ENCODE measurements at places on chromosomes 1 and 21. TPM values are rescaled to one million over a fixed set of nuclear protein-coding genes. Genes with fewer than 3 reads are reported as not detected.

Gene TCHH
- total RNA-seq: not detected

Gene NTMT2
- not detected for total RNA-seq

Gene DISP1
- total RNA-seq: 0.73 TPM

Gene ZNF684
- 4.1 TPM for total RNA-seq

Gene DIRAS3
- not detected for total RNA-seq

Gene RORC
- 1.7 TPM for total RNA-seq

Gene RGS7
- total RNA-seq: under 0.01 TPM

Gene GIPC2
- under 0.01 TPM for total RNA-seq

Gene C1orf116
- 0.63 TPM for total RNA-seq

Gene LCE1E
- not detected for total RNA-seq

Gene TMEM269
- 1.0 TPM for total RNA-seq

Gene NEGR1
- total RNA-seq: 0.31 TPM

Gene CDC20
- 0.52 TPM for total RNA-seq

Gene LRRC7
- 1.7 TPM for total RNA-seq

Gene PRKAB2
- 9.3 TPM for total RNA-seq

Gene GJB4
- not detected for total RNA-seq

Gene LYPD8
- total RNA-seq: not detected

Gene KCNE2
- not detected for total RNA-seq

Gene COL18A1
- total RNA-seq: 8.6 TPM

Gene ENTREP3
- total RNA-seq: 2.1 TPM

Gene BGLAP
- total RNA-seq: 0.31 TPM

Gene PDZK1IP1
- 3.6 TPM for total RNA-seq

Gene WNT4
- not detected for total RNA-seq

Gene CLEC20A
- 0.21 TPM for total RNA-seq

Gene TNFRSF4
- total RNA-seq: 3.3 TPM

Gene KCNJ6
- total RNA-seq: under 0.01 TPM

Gene RIIAD1
- not detected for total RNA-seq

Gene MIXL1
- not detected for total RNA-seq

Gene KLF18
- total RNA-seq: not detected

Data from mononuclear cell (primary cell).